ENCODE measurements at places on chromosomes 16 and 17.
A peak's percentile ranks its signal among the peaks of the same experiment; 100 is the strongest.

GRCh38 chr17:75504347-75505151 lies 10.8 kb downstream of the CASKIN2 start:
- no peak overlapping the region for H3K27ac ChIP-seq
- H3K27me3 ChIP-seq, result no peaks in the 10 kb centered on the region
- H3K4me3 ChIP-seq, result no peak overlapping the region
- no peak for DNase-seq
- peaks cover 5% of the 10 kb centered on the region for H3K36me3 ChIP-seq
- peaks cover 27% of the 10 kb centered on the region for H3K4me1 ChIP-seq

- H3K27ac ChIP-seq, result no peak overlapping the region
- peaks cover 9% of the 10 kb centered on the region for H3K27me3 ChIP-seq
- no peaks in the 10 kb centered on the region for H3K4me1 ChIP-seq
- no peaks in the 10 kb centered on the region for H3K36me3 ChIP-seq
- H3K4me3 ChIP-seq, result no peak overlapping the region
Measured at GRCh38 chr16:16850274-16850673, 471.3 kb downstream of the NPIPA7 start.

DNA sequence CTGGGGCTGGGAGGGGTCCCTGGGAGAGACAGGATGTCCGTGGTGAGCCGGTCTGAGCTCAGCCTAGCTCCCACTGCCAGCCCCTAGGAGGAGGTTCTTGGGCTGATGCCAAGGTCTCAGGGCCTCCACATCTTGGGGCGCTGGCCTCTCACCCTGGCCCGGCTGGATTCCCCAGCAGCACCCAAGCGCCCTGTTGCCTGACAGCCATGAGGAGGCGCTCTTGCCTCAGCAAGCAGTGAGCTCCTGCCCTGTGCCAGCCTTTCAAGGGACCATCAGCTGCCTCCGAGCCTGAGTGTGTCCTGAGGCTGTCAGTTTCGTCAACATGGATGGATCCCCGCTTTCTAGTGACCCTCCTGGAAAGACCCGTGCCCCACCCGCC lies 234.9 kb upstream of the CIBAR2 start:
- peaks cover 51% of the 10 kb centered on the region for H3K27me3 ChIP-seq
- peaks cover 44% of the 10 kb centered on the region for H3K4me1 ChIP-seq
- no peaks in the 10 kb centered on the region for H3K36me3 ChIP-seq
- peak; percentile 47 for DNase-seq
- H3K27ac ChIP-seq, result no peak overlapping the region
- H3K4me3 ChIP-seq, result no peak overlapping the region

GRCh38 chr17:76414334-76415295 lies 30.2 kb downstream of the SPHK1 start:
- H3K27me3 ChIP-seq, result peaks cover 4% of the 10 kb centered on the region
- DNase-seq, result no peak
- H3K27ac ChIP-seq, result no peak overlapping the region
- peaks cover 19% of the 10 kb centered on the region for H3K36me3 ChIP-seq

- no peak for DNase-seq
- H3K27ac ChIP-seq, result no peak overlapping the region
Measured at GRCh38 chr16:3317315-3317999, 12.2 kb downstream of the ZNF75A start.

DNA sequence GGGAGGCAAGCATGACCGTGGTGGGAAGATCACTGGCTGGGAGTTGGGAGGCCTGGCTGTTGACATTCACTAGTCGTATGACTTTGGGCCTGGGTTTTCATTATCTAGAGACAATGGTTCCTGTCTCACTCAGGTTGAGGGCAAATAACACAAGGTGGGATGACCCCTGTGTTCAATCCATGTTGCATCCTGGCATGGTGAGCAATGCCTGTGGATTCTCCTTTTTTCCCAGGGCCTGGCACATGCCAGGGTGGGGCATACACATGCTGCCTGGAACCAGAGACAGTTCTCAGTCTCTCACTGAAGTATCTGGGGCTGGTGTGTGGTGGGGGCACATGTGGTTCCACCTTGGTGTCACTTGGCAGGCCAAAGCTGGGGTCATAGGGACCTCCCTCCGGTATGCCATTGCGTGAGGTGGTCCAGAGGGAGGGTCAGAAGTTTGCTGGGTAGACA lies 5.4 kb downstream of the THRA start:
- H3K36me3 ChIP-seq, result no peaks in the 10 kb centered on the region
- no peak for DNase-seq
- H3K4me1 ChIP-seq, result peaks cover 83% of the 10 kb centered on the region
- H3K27me3 ChIP-seq, result peaks cover 8% of the 10 kb centered on the region
- H3K4me3 ChIP-seq, result no peak overlapping the region

- H3K4me3 ChIP-seq, result no peak overlapping the region
- no peaks in the 10 kb centered on the region for H3K36me3 ChIP-seq
- no peak overlapping the region for H3K27ac ChIP-seq
Measured at GRCh38 chr16:35255186-35255803, 1795.9 kb downstream of the TP53TG3F start.

- peaks cover 29% of the 10 kb centered on the region for H3K4me1 ChIP-seq
- DNase-seq, result no peak
- H3K27ac ChIP-seq, result no peak overlapping the region
- no peaks in the 10 kb centered on the region for H3K27me3 ChIP-seq
- H3K4me3 ChIP-seq, result no peak overlapping the region
Measured at GRCh38 chr16:78932355-78932943, 668.1 kb downstream of the MAF start.

- no peak overlapping the region for H3K27ac ChIP-seq
- H3K36me3 ChIP-seq, result peaks cover 7% of the 10 kb centered on the region
- peaks cover 4% of the 10 kb centered on the region for H3K27me3 ChIP-seq
- peaks cover 42% of the 10 kb centered on the region for H3K4me1 ChIP-seq
Measured at GRCh38 chr17:14366199-14366598, 65.3 kb downstream of the HS3ST3B1 start.

DNA sequence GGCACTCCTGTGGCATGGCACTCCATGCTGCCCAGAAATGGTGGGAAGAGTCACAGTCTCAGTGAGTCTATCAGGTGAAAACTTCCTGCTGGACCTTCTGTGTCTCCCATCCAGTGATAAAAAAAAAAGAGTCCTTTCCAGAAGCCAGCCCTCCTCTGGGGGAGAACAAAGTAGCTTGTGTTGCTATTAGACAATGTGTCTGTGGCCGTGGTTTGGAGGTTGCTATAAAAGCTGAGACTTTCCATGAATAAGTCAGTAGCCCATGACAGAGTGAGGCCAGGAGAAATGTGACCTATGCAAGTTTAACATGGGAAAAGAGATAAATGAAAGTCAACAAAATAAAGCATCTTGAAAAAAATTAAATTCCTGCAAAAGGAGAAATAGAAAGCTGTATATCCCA lies 250.7 kb upstream of the MON1B start:
- H3K4me3 ChIP-seq, result no peak overlapping the region
- peaks cover 3% of the 10 kb centered on the region for H3K27me3 ChIP-seq
- H3K27ac ChIP-seq, result no peak overlapping the region
- H3K36me3 ChIP-seq, result no peaks in the 10 kb centered on the region
- DNase-seq, result no peak

DNA sequence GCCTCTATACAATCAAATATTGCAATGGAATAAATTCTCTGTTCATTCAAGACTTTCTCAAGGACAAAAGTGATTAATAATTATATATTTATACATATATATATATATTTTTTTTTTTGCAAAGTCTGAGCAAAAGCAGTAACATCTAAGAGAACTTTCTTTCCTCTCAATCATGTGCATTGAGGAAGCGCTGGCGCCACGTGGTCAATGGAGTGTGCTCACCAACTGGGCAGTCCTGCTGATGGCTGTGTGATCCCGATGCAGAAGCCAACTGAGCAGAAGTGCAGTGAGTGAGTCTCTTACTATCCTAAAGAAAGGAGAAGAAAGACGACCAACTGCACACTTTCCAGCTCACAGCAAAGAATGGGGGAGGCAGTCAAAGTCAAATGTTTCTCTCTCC lies 37.2 kb upstream of the ULK2 start:
- DNase-seq, result no peak
- no peaks in the 10 kb centered on the region for H3K4me1 ChIP-seq
- H3K27me3 ChIP-seq, result no peaks in the 10 kb centered on the region
- peaks cover 78% of the 10 kb centered on the region for H3K36me3 ChIP-seq

DNA sequence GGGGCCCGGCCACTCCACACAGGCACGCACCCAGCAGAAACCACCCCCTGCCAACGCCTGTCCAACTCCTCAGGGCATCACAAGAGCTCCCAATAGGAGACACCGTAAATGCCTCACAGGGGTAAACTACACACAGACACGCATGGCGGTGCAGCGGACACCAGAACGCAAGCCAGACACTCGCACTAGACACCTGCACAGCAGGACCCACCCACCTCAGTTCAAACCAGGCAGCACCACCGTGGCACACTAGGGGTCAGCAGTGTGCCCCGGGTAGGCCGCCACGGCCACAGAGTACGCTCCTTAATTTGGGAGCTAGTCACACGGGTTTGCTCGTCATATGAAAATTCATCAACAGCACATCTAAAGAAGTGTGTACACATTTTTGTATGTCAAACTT lies 3.4 kb downstream of the SLC38A10 start:
- DNase-seq, result peak; percentile 72
- H3K27me3 ChIP-seq, result peaks cover 6% of the 10 kb centered on the region
- H3K36me3 ChIP-seq, result peaks cover 11% of the 10 kb centered on the region
- H3K4me3 ChIP-seq, result no peak overlapping the region
